ENCODE measurements at places on chromosomes 7 and 10.

DNA sequence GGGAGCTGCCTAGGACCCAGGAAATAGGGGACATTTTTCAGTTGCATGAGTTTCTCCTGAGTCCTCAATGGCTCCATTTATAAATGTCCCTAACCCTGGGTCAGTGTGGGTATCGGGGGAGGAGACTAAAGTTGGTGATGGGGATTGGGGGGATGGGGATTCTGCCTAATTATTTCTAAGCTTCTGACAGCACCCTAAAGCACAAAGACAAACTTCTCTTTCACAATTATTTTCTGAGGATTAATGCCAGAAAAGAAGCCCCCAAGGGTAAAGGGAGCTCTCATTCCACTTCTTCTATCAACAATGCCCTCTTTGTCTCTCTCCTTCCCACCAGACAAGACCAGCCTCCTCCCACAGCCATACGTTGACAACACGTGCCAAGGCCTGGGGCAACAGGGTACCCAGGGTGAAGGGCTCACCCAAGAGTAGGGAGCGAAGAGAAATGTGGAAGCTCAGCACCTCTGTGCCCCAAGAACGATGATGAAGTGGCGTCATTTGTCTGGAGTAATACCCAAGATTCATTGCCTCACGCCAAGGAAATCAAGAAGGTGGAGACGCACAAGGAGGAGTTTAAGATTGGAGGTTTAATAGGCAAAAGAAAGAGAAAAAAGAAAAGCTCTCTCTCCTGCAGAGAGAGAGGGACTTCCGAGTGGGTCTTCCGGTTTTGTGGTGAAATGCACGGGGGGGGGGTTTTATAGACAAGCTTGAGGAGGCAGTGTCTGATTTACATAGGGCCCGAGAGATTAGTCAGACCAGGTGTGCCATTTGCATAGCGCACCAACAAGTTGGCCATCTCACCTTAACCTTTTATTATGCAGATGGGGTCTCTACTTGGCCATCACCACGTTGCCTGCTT, 14.4 kb upstream of the GJC3 start:
- DNase-seq: no peak

GRCh38 chr7:64628721-64629120, 37.2 kb upstream of the ZNF107 start:
- no peak for DNase-seq

DNA sequence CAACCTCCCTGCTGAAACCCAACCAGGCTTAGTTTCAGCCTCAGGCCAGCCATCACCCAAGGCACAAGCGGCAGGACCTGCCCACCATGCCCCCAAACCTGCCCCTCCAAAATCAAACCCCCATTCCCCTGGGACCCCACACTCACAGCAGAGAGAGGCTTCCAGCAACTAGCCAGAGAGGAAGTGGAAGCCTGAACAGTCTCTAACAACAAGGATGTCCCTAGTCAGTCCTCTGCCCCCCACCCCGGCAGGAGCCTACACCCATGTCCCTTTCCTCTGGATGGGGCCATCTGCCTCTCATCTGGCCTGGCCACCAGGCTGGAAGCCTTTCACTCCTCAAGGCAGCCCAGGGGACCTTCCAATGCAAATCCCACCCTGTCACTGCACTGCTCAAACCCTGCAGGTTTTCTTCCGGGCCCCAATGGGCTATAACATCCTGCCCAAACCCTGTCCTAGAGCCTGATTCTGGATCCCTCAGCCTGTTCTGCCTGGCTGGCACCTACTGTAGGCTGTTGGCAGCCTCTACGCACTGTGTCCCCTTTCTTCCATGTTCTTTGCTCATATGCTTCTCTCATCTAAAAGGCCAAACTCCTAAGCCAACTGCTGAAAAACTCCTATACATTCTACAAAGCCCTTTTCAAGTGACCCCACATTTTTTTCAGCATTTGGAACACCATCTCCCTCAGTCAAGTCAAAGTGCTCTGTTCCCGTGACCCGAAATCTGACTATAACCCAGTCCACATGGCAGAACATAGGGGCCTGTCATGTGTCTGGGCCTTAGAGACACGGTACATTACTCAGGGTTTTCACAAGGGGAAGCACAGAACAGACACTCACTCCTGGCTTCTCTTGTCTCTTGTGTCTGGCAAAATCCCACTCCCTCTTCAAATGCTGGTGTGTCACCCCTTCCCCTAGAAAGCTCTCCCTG, 253.3 kb downstream of the TNS3 start:
- DNase-seq: no peak

GRCh38 chr7:102008535-102009262, 191.3 kb downstream of the CUX1 start:
- no peak for DNase-seq

GRCh38 chr10:15361131-15361530, 10.0 kb downstream of the FAM171A1 start:
- no peak for DNase-seq

DNA sequence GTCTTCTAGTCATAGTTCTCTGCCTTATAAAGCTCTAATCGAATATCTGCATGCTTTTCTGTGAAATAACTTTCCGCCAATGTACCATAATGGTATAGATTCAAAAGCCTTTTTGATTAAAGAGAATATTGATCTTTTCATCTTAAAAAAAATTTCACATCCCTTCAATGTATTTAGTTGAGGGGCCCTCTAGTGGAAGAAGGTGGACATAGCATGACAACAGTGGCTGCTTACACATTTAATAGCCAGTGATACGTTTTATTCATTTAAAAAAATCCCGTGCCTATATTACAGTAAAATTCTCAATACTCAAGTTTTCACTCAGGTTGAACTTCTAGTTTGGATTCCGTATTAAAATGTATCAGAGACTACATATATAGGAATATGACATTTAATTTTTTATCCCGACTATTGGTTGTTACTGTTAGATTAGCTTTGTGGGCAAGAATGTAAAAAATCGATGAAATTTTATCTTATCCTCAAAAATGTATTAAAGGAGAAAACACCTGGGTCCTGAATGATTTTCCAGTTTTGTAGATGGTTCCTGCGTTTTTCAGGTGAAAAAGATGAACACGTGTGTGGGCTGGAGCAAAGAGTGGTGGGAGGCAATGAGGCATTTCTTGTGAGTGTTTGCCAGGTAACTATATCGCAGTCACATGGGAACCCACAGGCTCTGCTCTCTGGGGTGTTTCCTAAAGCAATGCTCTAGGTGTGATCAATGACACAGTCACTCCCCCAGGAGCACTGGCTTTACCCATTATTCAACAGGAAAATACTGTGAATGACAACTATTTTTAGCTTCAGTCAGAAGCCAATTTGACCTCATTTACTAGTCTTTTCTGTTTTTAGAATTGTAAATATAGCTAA, 24.1 kb upstream of the PNLIP start:
- peak; percentile 45 for DNase-seq

- no peak for DNase-seq
Measured at GRCh38 chr10:25600651-25601050, 333.4 kb upstream of the MYO3A start.

GRCh38 chr7:130390486-130390885, 10.2 kb downstream of the CPA1 start:
- DNase-seq: peak; percentile 44

DNA sequence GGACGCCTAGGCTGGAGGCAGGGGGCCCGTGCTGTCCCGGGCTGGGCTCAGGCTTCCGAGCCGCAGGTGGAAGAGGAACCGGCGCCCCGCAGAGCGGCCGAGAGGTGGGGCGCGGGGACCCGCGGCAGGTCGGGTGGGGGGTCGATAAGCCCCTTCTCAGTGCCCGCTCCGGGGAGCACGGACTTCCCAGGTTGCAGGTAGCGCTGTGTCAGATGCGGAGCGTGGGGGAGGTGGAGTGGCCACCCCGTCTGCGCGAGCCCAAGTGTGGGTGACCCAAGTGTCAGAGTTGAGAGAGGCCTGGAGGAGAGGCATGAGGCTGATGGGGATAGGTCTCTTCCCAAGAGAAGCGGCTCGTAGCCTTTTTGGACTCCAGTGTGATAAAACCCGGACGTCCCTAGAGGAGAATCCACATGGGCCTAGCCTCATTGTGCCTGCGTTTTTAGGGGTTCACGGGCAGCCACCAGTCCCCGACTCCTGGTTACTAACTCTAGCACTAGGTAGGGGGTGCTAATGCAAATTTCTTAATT, 580 bp downstream of the EEPD1 start:
- no peak for DNase-seq

DNA sequence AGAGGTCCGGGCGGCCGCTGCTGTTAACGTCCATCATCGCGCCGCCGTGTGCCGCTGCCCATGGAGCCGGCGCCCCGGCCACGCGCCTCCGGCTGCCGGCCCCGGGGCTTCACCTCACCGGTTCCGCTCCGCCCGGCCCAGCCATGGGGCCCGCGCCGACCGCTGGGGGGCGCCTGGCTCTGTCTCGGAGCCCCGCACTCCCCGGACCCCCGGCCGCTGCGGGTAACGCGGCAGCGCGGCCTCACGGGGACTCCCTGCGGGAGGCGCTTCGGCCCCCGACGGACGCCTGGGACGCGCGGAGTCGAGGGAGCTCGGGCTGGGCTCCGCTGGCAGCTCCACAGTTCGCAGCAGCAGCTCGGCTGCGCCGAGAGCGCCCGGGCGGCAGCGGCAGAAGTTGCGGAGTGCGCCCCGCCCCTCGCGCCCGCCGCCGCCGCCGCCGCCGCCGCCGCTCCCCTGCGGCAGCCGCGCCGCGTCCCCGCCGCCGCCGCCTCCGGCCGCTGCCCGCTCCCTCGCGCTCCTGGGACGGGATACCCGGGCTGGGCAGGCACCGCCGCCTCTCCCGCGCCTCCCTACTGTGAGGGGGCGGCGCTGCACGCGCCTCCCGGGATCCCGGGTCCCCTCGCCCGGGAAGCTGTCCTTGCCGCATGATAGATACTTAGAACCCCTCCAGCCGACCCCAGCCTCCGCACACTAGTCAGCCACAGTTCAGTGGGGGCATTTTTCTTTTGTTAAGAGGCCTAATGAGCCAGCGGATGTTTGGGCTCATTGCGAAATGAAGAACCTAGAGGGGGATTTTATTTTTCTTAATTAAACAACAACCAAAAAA, at the start of gene HTR7:
TSS of gene HTR7 (minus strand) at position 405 of the 826 bp plus-strand sequence. CDS start at position 37, 368 bp downstream.
- peak; percentile 46 for DNase-seq

- no peak for DNase-seq
Measured at GRCh38 chr7:158175779-158176178, 411.8 kb downstream of the PTPRN2 start.

GRCh38 chr10:126868371-126868770, 36.9 kb upstream of the DOCK1 start:
- no peak for DNase-seq

Data from fibroblast of villous mesenchyme (primary cell).